HCEC 1CT (cell line): ENCODE measurements at places on chromosomes 6 and 20.

DNA sequence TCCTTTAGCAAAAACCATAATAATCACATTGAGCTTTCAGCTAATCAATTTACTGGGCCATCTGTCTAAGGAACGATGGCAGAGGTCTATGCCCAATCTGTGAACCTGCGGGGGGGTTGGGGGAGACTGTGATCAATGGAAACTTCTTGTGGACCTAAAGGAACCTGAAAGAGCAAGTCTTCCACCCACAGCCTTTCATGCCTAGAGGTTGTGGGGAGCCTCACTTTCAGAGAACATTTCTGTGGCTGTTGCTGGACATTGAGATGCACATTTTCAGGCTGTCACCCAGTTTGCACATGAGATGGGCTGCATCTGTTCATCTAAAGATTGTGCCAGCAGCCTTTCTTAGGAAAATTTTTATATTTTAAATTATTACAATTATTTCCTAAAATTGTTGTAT is 310.0 kb upstream of the SPTLC3 start:
- no peak for DNase-seq

- peak; percentile 53 for DNase-seq
Observed at GRCh38 chr6:168908166-168908565, 345.5 kb downstream of the THBS2 start.

- no peak for DNase-seq
Observed at GRCh38 chr20:38060536-38060935, 27.0 kb downstream of the RPRD1B start.

DNA sequence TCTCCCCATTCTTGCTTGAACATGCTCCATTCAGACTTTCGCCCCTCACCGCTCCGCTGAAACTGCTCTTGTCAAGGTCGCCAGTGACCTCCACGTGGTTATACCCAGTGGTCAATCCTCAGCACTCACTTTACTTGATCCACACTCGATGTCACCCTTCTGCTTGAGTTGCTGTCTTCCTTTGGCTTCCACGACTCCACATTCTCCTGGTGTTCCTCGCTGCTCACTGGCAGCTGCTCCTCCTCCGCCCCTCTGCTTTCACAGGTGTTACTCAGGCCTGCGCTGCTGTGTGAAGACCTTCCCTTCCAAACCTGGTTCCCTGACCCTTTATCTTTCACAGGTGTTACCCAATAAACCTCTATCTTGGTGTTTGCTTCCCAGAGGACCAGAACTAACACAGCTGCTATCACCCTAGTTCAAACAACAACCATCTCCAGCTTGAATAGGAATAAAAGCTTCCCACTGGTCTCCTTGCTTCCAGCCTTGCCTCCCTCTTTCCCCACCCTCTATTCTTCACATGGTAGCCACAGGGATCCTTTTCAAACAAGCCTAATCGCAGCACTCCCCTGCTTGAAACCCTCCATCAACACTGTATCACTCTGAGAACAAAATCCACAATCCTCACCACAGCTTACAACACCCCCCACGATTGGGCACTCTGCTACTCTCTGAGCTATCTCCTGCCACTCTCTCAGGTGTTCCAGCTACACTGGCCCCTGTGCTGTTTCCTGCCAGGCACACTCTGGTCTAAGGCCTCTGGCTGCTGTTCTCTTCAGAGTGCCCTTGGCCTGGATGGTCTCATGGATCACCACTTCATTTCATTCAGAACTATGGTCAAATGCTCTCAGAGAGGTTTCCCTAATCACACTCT is 10.7 kb downstream of the PPIL1 start:
- DNase-seq, result no peak

DNA sequence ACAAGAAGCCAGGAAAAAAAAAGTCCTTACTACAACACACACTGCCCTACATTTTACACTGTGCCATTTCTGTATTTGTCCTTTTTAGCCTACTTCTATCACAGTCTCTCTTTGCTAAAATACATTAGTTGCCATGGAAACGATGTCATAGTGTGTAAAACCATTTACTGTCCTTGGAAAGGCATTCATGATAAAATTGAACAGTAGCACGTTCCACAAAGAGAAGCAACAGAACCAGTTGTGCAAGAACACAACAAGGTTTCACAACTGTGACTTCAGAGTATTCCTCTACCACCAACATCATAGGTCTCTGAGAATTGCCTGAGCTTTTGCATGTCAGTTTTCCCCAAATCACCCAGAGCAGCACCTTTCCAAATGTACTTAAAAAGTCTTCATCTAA is 20.5 kb downstream of the FYN start:
- peak; percentile 32 for DNase-seq

DNA sequence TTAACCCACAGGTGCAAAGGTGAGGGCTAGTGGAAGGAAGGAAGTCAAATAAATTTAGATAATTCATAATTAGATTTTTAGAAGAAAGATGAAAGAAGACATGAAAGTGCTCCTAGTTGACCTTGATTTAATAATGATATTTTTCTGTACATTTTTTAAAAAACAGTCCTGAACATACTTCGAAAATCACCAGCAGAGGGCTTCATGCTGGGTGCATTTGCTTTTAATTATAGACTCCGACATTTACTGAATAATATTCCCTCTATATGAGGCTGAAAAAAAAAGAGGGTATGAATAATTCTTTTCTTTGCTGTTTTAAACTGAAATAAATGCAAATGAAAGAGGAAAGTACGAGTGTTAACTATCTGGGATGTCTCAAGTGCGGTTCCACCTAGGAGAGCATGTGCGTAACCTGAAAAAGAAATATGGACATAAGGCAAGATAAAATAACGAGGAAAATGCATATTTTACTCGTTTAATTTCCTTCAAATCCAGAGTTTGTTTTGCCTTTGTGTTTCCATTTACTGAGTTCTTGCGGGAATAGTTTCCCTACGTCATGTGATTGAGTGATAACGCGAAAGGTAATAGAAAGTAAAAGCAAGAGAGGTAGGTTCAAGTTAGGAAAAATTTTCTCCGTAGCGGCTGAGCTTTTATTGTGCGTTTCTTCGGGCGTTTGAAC is 3.1 kb upstream of the TFAP2B start:
- no peak for DNase-seq

DNA sequence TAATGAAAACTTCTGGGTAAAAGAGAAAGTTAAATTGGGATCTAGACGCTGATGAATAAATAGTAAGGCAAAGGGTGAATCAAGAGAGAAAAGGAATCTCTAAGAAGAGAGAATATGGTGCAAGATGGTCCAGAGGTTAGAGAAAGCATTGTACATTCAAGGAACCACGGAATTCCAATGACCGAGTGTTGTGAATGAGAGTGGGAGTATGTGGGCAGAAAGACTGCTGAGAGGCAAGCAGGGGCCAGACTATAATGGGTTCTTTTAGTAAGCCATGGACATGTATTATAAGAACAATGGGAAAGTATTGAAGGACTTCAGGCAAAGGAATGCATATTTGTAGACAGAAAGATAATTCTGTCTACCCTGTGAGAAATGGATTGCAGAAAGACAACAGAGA is 45.2 kb downstream of the SPTLC3 start:
- DNase-seq, result no peak

- DNase-seq, result no peak
Observed at GRCh38 chr6:38477680-38478260, 162.0 kb downstream of the BTBD9 start.

DNA sequence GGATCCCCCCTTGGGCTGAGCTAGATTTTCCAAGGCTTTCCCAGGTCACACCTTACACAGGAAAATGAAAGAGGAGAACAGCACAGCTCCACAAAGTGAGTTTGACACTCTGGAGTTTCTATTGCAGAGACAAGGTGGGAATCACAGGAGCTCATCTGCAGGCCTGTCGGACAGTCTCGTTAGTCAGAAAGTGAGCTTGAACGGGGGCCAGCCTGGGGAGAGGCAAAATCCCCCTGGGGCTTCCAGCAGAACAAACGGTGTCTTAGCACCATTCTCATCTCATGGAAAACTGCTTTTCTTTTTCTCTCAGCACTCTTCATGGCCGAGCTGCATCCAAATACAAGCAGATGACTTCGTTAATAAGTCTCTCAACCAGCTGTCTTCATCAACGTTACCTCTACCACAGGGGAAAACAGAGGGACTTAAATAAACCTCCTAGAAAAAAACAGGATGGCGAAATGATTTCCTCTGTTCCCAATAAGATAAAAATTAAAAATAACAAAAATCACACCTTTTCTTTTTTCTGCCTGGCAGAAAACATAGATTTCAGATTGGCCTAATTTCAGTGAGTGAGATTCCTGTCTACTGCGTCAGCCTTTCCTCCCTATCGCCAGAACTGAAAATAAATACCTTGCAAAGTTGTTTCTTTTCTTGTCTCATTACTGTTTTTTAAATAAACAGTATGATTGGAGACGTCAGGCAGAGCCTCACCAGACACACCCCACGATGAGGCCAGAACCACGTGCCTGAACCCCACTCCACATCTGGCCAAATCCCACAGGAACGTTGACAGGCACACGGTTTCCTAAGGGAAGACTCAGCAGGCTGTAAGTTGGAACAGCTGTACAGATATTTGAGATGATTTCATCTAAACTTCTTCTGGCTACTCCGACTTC is 219.0 kb downstream of the TTLL2 start:
- DNase-seq, result no peak
